ENCODE measurements at places on chromosomes 1 and 21. TPM values are rescaled to one million over a fixed set of nuclear protein-coding genes. Genes with fewer than 3 reads are reported as not detected.

CELA3B gene
- not detected for total RNA-seq

NR0B2 gene
- total RNA-seq = not detected

CLEC20A gene
- not detected for total RNA-seq

GPR61 gene
- not detected for total RNA-seq

CELA3A gene
- not detected for total RNA-seq

ELOVL1 gene
- 15.7 TPM for total RNA-seq

FALEC gene
- not detected for total RNA-seq

FOXO6 gene
- 4.5 TPM for total RNA-seq

DNA sequence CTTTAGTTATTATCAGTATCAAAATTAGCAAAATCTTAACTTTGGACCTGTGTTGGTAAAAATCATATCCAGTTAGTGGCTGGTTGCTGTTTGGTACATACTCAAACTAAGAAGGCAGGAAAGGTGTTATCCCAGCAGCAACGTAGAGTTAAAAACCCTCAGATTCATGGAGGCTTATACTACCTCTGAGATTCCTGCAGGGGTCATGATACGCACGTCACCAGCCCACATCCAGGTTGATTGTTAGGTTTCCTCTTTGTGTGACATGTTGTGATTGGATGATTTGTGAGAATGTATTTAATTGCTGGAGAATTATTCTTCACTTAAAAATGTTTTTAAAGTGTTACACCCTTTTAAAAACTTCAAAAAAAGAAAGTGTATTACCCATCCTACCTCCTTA is 423.3 kb upstream of the ADGRL2 start:
- peak; percentile 75 for DNase-seq
- peaks cover 16% of the 10 kb centered on the region for H3K4me1 ChIP-seq
- H3K27ac ChIP-seq = no peak overlapping the region

DNA sequence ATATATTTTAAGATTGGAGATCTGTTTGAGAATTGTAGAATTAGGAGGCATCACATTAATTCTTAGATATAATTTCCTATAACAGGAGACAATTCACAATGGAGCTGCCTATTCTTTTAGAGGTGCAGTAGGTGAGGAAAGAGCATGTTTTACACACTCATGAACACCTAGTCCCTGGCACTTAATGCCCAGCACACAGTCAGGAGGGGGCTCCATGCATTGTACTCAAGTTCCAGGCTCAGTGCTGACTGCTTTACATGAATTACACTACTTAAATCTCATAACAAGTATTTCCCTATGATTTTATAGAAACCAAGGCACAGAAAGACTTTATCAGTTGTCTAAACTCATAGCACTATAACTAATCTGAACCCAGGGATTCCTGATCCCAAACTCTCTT is 360 bp upstream of the GBP3 start:
- H3K4me3 ChIP-seq = no peak overlapping the region
- H3K36me3 ChIP-seq = no peaks in the 10 kb centered on the region
- no peak for DNase-seq

DNA sequence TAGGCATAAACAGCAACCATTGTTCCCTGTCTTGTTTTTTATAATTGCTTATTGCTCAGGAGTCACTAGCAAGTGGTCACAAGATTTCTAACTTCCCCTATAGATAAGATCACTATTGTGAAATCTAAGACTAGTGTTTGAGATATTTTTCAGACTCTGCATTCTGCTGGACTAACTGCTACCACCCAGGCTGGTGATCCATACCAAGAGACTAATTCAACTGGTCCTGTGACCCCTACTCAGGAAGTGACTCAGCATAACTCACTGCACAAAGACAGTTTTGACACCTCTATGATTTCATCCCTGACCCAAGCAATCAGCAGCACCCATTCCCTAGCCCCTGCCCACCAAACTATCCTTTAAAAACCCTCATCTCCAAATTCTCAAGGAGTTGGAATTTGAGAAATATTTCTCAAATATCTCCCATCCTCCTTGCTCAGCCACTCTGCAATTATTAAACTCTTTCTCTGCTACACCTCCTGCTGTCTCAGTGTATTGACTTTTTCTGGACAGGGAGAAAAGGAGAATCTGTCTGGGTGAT is 52.7 kb downstream of the TRIM33 start:
- H3K4me1 ChIP-seq = peaks cover 8% of the 10 kb centered on the region
- 0 out of 2 replicates have a peak, but pooled peaks cover 4% of the 10 kb centered on the region for H3K36me3 ChIP-seq
- no peak overlapping the region for H3K4me3 ChIP-seq
- no peak overlapping the region for H3K27ac ChIP-seq

GRCh38 chr1:43651188-43651587 is 1.2 kb downstream of the KDM4A start:
- H3K4me3 ChIP-seq = peak overlapping the region; percentile 79
- peak overlapping the region; percentile 95 for H3K27ac ChIP-seq
- no peaks in the 10 kb centered on the region for H3K27me3 ChIP-seq
- no peak for DNase-seq
- H3K36me3 ChIP-seq = peaks cover 24% of the 10 kb centered on the region

- H3K4me1 ChIP-seq = peaks cover 9% of the 10 kb centered on the region
- no peaks in the 10 kb centered on the region for H3K36me3 ChIP-seq
These were observed 15.5 kb upstream of the MAP3K7CL start for GRCh38 chr21:29114765-29115500.

- H3K36me3 ChIP-seq = no peaks in the 10 kb centered on the region
- peak; percentile 95 for DNase-seq
- peaks cover 39% of the 10 kb centered on the region for H3K4me1 ChIP-seq
- H3K27me3 ChIP-seq = no peaks in the 10 kb centered on the region
These were observed at the start of gene FNBP1L for GRCh38 chr1:93447481-93448291. TSS of gene FNBP1L (plus strand) at chr1:93448118. CDS start at chr1:93448282, 164 bp downstream.

DNA sequence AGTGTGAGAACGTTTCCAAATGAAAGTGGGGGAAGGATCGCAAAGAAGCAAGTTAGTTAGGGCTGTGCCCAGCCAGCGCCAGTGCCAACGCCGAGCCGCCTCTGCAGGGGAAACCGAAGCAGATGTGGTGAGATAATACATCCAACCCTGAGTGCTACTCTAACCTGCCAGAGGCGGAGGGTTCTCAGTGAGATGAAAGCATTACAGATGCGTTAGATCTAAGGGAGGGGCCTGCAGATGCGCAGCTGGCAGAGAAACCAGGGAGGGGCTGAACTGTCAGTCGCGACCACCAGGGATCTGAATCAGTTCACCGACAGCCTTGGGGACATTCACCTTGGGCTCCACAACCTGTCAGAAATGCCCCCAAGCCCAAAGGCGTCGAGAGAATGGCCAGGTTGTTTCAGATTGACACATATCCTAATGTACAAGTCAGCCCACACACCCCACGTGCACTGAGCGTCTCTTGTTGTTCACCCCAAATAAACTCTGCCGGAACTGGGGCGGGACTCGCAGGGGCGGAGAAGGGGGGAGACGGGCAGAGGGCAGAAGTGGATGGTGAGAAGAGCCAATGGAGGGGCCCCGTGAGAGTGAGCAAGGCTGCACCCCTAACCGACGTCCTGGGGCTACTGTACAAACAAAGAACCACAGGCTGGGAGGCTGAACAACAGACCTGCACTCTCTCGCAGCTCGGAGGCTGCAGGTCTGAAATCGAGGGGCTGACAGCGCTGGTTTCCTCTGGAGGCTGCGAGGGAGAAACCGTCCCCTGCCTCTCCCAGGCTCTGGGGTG is 8.7 kb upstream of the UMODL1 start:
- H3K4me1 ChIP-seq = peaks cover 7% of the 10 kb centered on the region
- no peak overlapping the region for H3K27ac ChIP-seq
- no peaks in the 10 kb centered on the region for H3K36me3 ChIP-seq
- no peak overlapping the region for H3K4me3 ChIP-seq

GRCh38 chr1:6513320-6513801 is 21.9 kb upstream of the PLEKHG5 start:
- H3K36me3 ChIP-seq = no peaks in the 10 kb centered on the region
- no peak for DNase-seq
- no peak overlapping the region for H3K27ac ChIP-seq
- no peak overlapping the region for H3K4me3 ChIP-seq
- H3K4me1 ChIP-seq = no peaks in the 10 kb centered on the region

- H3K4me1 ChIP-seq = no peaks in the 10 kb centered on the region
- H3K36me3 ChIP-seq = no peaks in the 10 kb centered on the region
- H3K27me3 ChIP-seq = no peaks in the 10 kb centered on the region
- no peak for DNase-seq
- H3K4me3 ChIP-seq = no peak overlapping the region
These were observed 94.3 kb downstream of the DIRAS3 start for GRCh38 chr1:67956116-67956515.

DNA sequence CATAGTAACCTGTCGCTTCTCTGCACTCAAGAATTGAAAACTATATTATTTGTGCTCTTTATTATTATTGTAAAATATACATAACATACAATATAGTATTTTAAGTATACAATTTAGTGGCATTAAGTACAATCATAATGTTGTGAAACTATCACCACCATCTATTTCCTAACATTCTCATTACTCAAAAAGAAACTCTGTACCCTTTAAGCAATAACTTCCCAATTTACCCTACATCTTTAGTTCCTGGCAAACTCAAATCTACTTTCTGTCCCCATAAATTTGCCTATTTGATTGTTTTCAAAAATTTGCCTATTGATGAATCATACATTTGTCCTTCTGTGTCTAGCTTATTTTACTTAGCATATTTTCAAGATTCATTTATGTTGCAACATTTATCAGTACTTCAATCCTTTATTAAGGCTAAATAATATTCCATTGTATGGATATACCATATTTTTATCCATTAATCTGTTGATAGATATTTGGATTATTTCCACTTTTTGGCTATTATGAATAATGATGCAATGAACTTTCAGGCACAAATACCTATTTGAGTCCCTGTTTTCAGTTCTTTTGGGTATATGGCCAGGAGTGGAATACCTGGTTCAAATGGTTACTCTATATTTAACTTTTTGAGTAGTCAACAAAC is 99.6 kb upstream of the DMRTA2 start:
- no peak overlapping the region for H3K27ac ChIP-seq
- H3K4me3 ChIP-seq = no peak overlapping the region
- no peaks in the 10 kb centered on the region for H3K27me3 ChIP-seq
- no peaks in the 10 kb centered on the region for H3K36me3 ChIP-seq

- H3K27me3 ChIP-seq = no peaks in the 10 kb centered on the region
- no peak overlapping the region for H3K4me3 ChIP-seq
- no peak overlapping the region for H3K27ac ChIP-seq
- DNase-seq = no peak
- H3K4me1 ChIP-seq = no peaks in the 10 kb centered on the region
These were observed 27.1 kb upstream of the LYST start for GRCh38 chr1:235893840-235894239.

DNA sequence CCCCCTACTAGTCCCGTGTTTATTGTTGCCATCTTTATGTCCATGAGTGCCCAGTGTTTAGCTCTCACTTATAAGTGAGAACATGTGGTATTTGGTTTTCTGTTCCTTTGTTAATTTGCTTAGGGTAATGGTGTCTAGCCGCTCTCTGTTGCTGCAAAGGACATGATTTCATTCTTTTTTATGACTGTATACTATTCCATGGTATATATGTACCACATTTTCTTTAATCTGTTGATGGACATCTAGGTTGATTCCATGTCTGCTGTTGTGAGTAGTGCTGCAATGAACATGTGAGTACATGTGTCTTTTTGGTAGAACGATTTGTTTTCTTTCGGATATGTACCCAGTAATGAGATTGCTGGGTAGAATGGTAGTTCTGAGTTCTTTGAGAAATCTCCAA is 44.2 kb upstream of the METTL18 start:
- no peak for DNase-seq
- no peak overlapping the region for H3K4me3 ChIP-seq
- no peaks in the 10 kb centered on the region for H3K27me3 ChIP-seq
- peaks cover 33% of the 10 kb centered on the region for H3K36me3 ChIP-seq
- no peaks in the 10 kb centered on the region for H3K4me1 ChIP-seq

DNA sequence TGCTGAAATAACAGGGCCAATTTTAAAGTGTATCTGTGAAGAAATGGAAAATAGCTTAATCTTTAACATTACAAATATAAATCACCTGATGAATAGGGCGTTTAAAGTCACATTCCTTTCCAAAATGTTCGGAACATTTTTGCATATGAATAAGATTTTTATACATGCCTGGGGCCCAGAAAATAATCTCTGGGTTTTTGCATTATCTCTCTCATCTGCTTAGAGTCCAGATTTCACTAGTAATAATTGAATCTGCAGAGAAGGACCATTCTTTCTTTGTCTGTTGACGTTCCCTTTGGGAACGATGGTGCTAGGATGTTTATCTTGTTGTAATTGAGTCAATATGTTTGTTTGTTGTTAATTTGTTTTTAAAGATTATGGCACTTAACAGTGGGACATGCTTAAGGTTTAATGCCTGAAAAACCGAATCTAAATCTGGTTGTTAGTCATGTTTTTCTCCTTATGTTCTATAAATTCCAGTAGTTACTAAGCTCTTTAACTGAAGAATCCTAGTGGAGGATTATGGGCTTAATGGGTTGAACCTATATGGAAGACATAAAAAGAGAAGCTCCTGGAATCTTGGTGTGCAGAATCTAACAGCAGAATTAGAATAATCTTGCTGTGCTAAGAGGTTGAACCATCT is 140.6 kb downstream of the VPS13D start:
- H3K27me3 ChIP-seq = no peaks in the 10 kb centered on the region
- no peak for DNase-seq
- no peak overlapping the region for H3K27ac ChIP-seq
- peaks cover 3% of the 10 kb centered on the region for H3K36me3 ChIP-seq
- H3K4me3 ChIP-seq = no peak overlapping the region
- peaks cover 7% of the 10 kb centered on the region for H3K4me1 ChIP-seq

GRCh38 chr1:225896937-225897549 is 8.1 kb upstream of the LEFTY1 start:
- H3K4me1 ChIP-seq = peaks cover 44% of the 10 kb centered on the region
- H3K27me3 ChIP-seq = no peaks in the 10 kb centered on the region
- DNase-seq = no peak
- H3K4me3 ChIP-seq = no peak overlapping the region
- no peaks in the 10 kb centered on the region for H3K36me3 ChIP-seq

GRCh38 chr1:15735304-15736037 is 587 bp upstream of the SLC25A34 start:
- no peaks in the 10 kb centered on the region for H3K4me1 ChIP-seq
- no peak for DNase-seq
- H3K36me3 ChIP-seq = no peaks in the 10 kb centered on the region
- no peak overlapping the region for H3K4me3 ChIP-seq
- no peaks in the 10 kb centered on the region for H3K27me3 ChIP-seq
